Activated CD8-positive, alpha-beta memory T cell treated with anti-CD3 and anti-CD28 coated beads for 1 hour (primary cell): ENCODE measurements at places on chromosomes 6 and 20.

- no peak for DNase-seq
These were observed 285.2 kb downstream of the UST start for GRCh38 chr6:149031859-149032598.

GRCh38 chr20:58614984-58615760 lies 35.9 kb upstream of the STX16 start:
- no peak for DNase-seq

- no peak for DNase-seq
These were observed 25.7 kb downstream of the WFDC3 start for GRCh38 chr20:45765980-45766379.

DNA sequence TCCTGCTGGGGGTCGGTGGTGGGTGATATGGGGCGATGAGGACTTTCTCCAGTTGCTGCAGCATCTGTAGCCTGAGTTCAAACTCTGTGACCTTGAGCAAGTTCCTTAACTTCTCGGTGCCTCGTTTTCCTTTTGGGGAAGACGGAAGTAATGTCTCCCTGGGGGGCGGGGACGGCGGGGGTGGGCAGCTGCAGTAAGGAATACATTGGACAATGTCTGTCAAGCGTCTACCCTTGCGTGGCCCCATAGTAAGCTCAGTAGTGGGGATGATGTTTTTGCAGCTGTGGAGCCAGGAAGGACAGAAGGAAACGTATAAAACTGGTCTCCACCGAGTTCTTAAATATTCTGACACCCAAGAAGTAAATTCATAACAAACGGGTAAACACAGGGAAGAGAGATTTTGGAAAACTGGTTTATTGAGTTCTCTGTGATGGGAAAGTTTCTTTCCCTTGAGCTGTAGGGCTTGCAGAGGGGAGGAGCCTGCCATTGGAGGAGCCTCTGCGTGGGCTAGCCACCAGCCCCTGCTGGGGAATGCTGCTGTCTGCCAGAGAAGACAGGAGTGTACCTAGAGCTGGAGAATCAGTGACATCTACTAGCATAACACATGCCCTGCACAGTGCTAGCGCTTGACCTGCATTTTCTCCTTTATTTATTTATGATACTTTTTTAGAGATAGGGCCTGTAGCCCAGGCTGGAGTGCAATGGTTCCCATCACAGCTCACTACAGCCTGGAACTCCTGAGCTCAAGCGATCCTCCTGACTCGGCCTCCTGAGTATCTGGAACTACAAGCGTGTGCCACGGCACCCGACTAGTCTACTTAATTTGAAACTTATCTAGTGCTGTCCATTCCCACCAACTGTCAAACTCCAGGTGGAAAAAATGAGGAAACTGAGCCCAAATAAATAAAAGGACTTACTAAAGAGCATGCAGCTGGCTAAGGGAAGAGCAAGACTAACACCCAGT lies 1.2 kb upstream of the ACSS1 start:
- no peak for DNase-seq

- no peak for DNase-seq
These were observed 3.5 kb downstream of the PIGT start for GRCh38 chr20:45419188-45420091.

DNA sequence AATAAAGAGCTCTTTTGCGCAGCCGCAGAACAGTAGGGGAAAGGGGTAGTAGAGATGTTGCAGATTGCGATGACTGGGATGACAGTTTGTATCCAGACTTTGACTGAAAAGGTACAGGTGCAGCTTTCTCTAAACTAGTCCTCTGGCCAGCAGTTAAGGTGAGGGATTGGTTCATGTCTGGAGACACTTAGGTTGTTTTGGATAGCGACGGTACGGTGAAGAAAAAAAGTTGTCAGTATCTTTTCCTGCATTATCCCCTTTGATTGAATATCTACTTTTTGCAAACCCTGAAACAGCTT lies 537 bp downstream of the PRR3 start:
- DNase-seq: no peak

DNA sequence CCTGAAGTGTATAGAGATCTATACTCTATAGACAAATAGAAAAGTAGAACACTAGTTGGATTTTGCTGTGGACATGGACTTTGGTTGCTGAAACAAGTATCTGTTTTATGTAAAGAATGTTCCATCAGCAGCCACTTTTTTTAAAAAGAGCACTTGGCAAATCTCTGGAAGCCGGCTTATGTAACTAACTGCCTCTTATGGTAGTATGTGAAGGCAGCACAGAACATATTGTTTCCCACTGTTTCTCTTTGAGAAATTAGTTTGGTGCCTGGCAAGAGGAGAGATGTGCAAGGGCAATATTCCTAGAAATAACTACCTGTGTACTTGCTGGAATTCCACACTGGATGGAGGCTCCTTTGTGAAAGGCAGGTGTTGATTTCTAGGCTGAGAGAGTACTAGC lies 242.3 kb upstream of the PREP start:
- no peak for DNase-seq

GRCh38 chr6:159665868-159666635 lies 27.0 kb downstream of the SOD2 start:
- no peak for DNase-seq

DNA sequence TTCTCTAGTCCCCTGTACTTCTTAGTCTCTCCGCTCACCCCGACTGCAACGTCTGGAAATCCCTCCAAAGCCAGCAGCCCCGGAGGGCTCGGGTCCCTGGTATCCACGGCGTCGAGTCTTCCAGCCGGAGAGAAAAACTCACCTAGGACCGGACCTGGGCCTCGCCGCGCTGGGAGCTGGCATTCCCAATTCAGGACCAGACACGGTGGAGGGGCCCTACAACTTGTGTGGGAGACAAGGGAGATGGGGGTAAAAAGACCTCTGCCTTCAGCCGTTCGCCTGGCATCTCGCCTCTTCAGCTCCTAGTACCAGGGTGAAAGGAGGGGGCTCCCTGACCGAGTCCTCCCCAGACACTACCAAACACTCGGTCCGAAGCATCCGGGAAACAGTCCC lies 64.3 kb downstream of the GPX5 start:
- no peak for DNase-seq

- DNase-seq: no peak
These were observed 43.8 kb downstream of the ERMARD start for GRCh38 chr6:169795196-169795595.

GRCh38 chr6:3648724-3649123 lies 102.8 kb downstream of the PXDC1 start:
- DNase-seq: no peak

- DNase-seq: no peak
These were observed 29.9 kb upstream of the PNRC1 start for GRCh38 chr6:89050697-89051096.

- DNase-seq: no peak
These were observed 18.7 kb downstream of the SRXN1 start for GRCh38 chr20:634148-634925.

- DNase-seq: no peak
These were observed 72.7 kb downstream of the BLOC1S5 start for GRCh38 chr6:7991536-7991935.

GRCh38 chr20:10304471-10305046 lies 85.9 kb downstream of the SNAP25 start:
- no peak for DNase-seq

GRCh38 chr6:14020551-14020950 lies 95.8 kb downstream of the RNF182 start:
- no peak for DNase-seq

DNA sequence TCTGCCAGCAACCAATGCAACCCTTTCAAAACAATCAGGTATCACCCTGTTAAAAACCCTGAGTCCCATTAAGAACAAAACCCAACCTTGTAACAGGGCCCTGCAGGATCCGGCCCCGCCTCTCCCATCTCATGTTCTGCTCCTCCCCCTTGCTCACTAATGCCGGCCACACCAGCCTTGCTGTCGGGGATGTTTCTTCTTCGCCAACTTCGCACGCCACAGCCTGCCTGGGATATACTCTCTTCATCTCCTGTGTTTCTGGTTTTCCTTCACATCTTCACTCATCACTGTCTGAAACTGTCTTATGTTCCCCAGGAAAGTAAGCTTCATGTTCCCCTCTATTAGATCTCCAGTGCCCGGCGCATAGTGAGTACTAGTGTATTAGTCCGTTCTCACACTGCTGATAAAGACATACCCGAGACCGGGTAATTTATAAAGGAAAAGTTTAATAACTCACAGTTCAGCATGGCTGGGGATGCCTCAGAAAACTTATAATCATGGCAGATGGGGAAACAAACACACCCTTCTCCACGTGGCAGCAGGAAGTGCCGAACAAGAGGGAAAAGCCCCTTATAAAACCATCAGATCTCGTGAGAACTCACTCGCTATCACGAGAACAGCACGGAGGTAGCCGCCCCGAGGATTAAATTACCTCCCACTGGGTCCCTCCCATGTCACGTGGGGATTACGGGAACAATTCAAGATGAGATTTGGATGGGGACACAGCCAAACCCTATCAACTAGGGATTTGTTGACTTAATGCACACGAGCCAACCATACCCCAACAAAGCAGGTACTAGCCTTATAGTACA lies 5.1 kb downstream of the TP53RK start:
- DNase-seq: no peak

DNA sequence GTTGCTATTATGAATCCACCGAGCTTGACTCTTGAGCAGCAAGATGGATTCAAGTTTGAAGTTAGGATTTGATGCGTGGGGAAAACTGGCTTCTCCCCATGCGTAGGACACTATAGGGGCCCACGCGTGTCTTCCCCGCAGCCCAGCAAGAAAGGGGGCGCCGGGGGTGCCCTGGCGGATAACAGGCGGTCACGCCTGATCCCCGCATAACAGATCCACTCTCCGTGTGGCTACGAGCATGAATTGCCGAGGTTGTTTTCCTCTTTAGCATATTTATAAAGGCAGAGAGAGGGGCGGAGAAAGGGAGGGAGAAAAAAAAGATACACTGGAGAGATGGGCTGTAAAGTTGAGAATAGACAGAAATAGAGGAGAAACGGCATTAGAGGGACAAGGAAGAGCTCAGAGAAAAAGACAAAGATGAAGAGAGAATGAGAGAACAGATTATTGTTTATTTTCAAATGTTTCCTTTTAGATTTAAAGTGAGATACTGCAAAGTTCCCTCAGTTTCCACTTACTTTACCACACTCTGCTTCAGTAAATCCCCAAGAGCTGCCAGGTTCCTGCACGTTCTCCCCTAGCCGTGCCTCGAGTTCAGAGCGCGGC lies 32.0 kb downstream of the TFAP2A start:
- DNase-seq: no peak

GRCh38 chr6:30688569-30688968 lies 2.1 kb upstream of the PPP1R18 start:
- DNase-seq: no peak
